ENCODE measurements at places on chromosomes 12 and 14. TPM values are rescaled to one million over a fixed set of nuclear protein-coding genes. Genes with fewer than 3 reads are reported as not detected.

The PRR4 gene
- 0.98 TPM for total RNA-seq

The TBX5 gene
- not detected for total RNA-seq

The KLHDC1 gene
- total RNA-seq: 9.8 TPM

The PRKD1 gene
- 1.2 TPM for total RNA-seq

The FOXG1 gene
- under 0.01 TPM for total RNA-seq

The MSI1 gene
- 0.39 TPM for total RNA-seq

The FITM1 gene
- 0.39 TPM for total RNA-seq

The GLTP gene
- total RNA-seq: 25.5 TPM

Data from placental epithelial cell (primary cell).